ENCODE measurements at places on chromosomes 6 and 20.

- no peak for DNase-seq
These were observed 49.9 kb downstream of the EFCAB8 start for GRCh38 chr20:32908334-32909292.

- no peak for DNase-seq
These were observed 34.1 kb downstream of the POFUT1 start for GRCh38 chr20:32241807-32242206.

DNA sequence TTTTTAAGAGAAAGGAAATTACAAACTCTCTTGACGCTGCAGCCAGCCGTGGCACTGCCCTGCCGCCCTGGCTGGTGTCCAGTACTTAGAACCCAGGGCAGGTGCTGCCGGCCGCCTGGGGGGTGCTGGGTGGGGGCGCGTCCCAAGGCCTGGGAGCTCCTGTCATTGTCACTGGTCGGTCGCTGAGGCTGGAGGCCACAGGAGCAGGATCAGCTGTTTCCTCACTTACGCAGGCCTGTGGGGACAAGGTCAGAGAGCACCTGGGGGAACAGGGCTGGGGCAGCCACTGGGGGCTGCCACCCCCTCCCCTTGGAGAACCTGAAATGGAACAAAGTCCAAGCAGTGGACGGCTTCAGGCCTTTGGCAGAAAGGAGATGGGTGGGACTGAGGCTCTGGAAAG is 5.6 kb downstream of the BIRC7 start:
- DNase-seq = no peak

DNA sequence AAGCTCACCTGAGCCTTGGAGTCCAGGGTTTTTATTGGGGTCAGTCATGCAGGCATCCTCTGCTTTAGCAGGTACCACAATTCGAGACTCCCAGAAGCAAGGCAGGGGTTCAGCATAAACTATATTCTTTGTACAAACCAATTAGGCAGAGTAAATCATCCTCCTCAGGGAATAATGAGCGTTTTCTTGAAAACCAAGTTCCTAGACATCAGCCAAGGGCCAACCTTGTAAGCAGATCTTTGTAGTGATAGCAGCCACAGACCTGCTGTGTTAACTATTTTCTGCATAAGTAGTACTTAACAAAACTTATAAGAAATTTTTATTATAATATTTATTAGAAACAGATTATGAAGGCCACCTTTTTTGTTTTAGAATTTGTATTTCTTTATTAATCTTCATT is 74.7 kb downstream of the STXBP5 start:
- DNase-seq = no peak

GRCh38 chr6:136471922-136472321 is 78.3 kb downstream of the MAP7 start:
- DNase-seq = no peak

- DNase-seq = no peak
These were observed 20.3 kb upstream of the ATXN1 start for GRCh38 chr6:16781348-16782169.

DNA sequence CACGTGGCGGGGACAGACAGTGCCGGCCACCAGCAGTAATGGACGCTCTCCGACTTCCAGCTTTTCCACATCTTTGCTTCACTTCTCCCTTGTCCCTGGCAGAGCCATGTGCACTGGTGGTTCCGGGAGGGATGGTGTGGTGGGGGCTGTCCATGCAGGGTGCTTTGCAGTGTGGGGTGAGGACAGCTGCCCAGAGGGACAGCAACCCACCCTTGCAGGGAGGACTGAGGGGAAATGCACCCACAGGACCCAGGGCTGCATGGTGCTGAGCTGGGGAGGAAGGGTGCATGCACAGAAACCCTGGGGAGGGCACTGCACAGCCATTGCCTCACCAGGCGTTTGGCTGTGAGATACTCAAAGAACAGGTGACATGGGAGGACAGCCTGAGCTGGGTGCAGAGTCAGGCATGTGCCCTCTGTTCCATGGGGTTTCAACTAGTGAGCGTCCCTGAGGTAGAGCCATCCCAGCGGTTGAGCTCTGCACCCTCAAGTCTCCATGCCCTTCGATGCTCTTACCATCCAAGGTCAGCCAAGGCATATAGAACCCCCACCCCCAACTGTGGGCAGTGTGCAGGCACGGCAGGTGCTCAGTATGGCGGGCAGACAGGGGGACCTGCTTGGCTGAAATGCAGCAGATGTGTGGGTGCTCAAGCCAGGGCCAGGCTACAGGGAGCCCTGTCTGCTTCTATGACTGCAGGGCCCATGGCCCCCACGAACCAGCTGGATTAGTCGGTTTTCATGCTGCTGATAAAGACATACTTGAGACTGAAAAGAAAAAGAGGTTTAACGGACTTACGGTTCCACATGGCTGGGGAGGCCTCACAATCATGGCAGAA is 239.7 kb downstream of the TTLL2 start:
- no peak for DNase-seq

DNA sequence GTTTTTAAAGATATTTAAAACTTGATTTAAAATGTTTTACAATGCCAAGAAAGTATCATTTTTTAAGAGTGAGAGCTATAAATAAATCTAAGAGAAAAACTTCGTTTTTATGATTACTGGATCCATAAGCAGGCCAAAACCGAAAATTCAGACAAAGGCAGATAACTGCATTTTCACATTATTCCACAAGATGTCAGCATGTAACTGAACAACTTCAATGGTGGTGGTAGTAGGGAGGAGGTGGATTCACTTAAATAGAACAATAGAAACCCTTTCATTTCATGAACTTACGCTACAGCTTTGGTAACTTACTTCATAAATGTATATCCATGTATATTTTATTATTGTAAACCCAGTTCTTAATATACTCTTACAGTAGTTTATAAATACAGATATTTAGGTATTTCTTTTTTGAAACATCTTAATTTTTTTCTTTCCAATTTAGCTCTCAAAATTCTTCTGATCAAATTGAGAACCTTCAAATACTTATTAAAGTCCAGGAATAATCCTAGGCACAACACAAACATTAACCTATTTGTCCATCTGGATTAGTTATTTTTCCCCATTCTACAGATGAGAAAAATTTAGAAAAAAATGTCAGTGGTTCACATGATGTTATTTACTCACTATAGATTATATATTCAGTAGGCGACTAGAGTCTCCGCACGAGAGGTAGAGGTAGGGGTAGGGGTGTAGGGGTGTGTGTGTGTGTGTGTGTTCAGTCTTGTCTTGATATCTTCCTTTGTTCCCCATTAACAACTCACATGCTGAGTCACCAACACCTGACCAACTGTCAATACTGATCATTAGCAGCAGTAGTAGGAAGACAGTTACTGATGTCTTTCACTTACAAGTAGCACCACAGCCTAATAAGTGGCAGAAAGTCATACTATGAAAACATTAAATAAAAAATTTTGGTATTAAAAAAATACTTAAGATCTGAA is 111.5 kb downstream of the ARHGAP18 start:
- DNase-seq = peak; percentile 54

- DNase-seq = no peak
These were observed 107.4 kb downstream of the TFAP2A start for GRCh38 chr6:10307476-10307875.

DNA sequence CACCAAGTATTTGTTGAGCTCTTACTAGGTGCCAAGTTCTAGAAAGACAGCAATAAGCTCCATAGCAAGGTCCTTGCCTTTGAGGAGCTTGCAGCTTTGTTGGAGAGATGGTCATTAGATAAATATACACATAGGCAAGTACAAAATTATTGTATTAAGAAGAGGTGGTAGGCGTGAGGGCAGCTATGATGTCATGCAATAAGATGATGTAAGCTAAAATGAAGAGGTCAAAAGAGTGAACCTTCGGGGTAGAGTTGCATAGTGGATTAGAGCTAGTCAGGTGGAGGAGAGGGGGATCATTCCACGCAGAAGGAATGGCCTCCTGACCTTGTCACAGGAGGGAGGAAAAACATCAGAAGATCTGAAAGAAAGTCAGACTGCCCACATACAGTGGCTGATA is 141.9 kb upstream of the PCSK2 start:
- no peak for DNase-seq

DNA sequence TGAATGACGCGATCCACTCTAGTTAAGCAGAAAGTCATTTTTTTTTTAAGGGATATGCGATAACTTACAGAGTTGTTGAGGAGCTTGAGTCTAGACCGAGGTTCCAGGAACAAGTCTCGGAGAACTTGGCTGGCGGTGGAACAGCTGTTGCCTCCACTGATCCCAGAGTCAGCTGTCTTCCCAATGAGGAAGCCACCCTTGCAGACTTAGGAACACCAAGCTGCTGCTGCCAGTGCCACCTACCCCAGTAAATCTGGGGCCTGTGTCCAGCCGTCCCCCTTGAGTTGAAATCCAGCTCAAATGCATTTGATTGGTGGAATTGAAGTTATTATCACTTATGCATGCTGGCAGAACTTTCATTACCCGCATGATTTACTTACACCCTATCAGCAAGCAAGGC is 6.7 kb downstream of the PFDN4 start:
- no peak for DNase-seq

DNA sequence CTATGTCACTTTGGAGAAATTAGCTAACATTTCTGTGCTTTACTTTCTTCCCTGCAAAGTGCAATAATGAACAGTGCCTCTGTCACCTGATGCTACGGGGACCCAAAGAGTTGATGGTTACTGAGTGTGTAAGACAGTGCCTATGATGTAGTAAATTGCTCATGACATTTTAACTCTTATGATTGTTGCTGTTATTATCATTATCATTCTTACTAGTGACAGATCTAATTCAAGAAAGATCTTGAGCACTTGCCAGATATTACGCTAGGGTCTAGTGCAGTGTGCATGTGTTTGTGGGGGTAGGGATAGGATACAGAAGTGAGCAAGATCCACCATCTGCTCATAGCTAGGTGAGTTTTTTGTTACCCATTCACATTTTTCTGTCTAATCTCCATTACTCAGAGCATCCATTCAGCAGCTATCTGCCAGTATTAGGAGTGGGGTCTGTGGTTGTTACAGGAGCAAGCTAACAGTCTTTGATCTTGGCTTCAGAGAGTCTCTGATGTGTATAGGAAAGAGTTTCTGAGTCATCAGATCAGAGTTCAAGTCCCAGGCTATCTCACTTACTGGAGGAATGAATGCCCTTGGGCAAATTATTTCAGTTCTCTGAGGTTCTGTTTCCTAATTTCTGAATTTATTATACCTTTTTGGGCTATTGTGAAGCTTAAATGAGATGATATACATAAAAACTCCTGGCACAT is 33.1 kb upstream of the DAAM2 start:
- no peak for DNase-seq

DNA sequence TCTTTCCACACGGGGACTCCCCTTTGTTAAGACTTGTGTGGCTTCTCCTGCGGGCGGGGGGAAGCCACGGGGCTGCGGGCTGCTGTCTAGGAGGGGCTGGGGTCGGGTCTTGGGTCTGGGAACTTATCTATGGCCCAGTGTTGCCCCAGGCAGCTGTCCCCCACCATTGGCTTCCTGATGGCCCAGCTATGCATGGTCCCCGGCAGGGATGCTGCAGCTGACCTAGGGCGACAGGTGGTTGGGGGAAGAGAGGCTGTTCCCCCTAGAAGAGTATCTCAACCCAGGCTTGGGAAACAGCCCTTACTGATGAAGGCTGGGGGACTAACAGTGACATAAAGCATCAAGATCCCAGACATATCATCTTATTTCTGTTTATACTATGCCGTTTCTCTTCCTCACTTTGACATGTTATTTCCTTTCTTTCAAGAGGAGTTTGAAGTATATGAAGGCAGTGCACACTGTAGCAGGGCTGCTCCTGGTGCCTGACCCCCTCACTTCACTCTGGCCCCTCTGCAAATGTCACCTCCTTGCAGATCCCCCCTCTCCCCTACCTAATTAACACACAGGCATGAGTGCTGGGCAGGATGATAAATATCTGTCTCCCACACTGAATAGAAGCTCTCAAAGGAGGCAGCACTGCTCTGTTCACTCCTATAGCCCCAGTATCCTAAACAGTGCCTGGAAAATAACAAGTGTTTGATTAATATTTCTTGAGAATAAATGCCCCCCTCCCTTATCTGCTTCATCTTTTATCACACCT is 87.0 kb downstream of the HIVEP2 start:
- no peak for DNase-seq

- no peak for DNase-seq
These were observed 248.5 kb downstream of the THBS2 start for GRCh38 chr6:169005166-169005565.

DNA sequence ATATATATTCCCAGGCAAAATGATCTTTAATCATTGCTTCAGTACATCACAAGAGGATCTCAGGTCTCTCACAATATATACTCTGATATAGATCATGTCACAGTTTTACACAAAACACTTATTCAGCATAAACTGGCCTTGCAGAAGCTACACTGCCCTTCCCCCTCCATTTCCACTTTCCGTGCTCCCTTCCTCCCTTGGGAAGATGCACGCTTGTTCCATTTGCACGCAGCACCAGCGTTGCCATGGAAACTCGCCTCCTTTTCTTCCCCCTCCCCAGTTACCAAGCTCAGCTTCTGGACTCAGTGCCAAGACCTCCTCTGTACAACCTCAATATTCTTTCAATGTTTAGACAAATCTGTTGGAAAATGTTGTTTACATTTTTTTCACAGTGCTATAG is 154.6 kb downstream of the RFPL4B start:
- no peak for DNase-seq

GRCh38 chr20:31565699-31566318 is 39.3 kb upstream of the ID1 start:
- no peak for DNase-seq

GRCh38 chr6:145707397-145707796 is 27.9 kb downstream of the EPM2A start:
- no peak for DNase-seq

DNA sequence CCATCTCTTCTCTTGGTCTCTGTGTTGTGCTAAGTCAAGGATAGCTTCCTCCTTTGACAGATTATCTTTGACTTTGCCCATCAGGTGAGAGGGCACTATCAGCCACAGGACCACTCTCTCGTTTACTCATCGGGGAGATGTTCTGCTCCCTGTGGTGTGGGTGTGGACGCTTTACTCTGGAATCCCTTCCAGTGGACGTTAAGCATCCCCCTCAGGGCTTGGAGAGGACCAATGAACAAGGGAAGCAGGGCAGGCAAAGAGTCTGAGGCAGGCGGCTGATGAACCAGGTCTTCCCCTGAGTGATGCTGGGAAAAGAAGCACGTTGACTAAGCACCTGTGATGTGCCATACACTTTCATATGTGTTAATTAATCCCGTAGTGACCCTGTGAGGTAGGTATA is 21.0 kb upstream of the RNF24 start:
- no peak for DNase-seq

- DNase-seq = no peak
These were observed 515.7 kb downstream of the NKAIN2 start for GRCh38 chr6:124319410-124319809.

DNA sequence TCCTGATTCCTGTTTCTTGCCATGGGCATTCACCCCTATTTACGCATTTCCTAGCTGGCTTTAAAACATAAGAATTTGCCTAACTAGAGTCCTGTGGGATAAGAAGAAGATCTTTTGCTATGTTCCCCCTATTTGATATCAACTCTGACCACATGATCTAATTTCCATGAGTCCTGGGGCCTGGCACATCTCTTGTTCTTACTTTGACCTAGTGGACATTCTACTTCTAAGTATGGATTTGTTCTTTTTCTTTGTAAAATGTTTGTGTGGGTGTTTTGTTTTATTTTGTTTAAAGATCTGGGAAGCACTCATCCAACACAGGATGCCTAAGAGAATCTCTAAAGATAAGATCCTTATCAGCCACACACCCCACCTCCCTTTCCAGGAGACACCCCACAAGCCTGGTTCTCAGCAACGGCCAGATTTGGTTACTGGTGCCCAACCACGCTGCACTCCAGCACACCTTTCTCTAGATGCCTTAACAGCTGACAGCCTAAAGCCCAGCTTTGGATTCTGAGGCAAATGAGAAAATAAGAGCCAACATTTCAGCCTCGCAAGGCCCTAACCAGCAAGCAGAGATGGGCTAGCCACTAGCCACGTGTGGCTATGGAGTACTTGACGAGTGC is 74.7 kb downstream of the SLC23A2 start:
- DNase-seq = no peak

All from bone marrow (tissue), 2 donors.